ENCODE measurements at places on chromosomes 5 and 9. TPM values are rescaled to one million over a fixed set of nuclear protein-coding genes. Genes with fewer than 3 reads are reported as not detected.

The PTGER4 gene
- 1.6 TPM for total RNA-seq

The PPP2R2B gene
- 135 TPM for total RNA-seq

The TRAF2 gene
- total RNA-seq, result 11.6 TPM

The TSLP gene
- total RNA-seq, result not detected

The AMBP gene
- total RNA-seq, result not detected

The NTRK2 gene
- 203 TPM for total RNA-seq

The C5orf34 gene
- 5.0 TPM for total RNA-seq

The MORN5 gene
- not detected for total RNA-seq

The LCN2 gene
- not detected for total RNA-seq

The OR1J2 gene
- not detected for total RNA-seq

The NOXA1 gene
- total RNA-seq, result 2.5 TPM

The LSM11 gene
- 72.3 TPM for total RNA-seq
